ENCODE measurements at places on chromosomes 4 and X.

- H3K27me3 ChIP-seq = no peaks in the 10 kb centered on the region
- no peak overlapping the region for H3K4me3 ChIP-seq
- H3K36me3 ChIP-seq = no peaks in the 10 kb centered on the region
- H3K27ac ChIP-seq = no peak overlapping the region
Observed at GRCh38 chrX:132270699-132271098, 51.5 kb upstream of the RAP2C start.

DNA sequence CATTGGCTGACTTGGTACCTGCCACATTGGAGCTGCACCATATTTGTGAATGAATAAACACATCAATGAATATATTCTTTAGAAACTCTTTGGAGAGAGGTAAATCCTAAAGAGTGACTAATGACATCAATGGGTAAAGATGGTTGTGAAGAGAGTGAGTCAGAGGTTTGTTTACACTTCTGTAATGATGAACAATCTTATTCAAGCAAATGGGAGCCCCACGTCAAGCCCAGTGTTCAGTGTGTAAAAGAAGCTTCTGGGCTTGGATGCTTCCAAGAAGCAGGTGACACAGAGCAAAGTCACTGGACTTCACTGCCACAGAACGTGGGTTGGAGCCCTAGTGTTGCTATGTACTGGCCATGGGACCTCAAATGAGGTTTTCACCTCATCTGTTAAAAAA, 319.0 kb downstream of the STK32B start:
- H3K4me3 ChIP-seq = no peak overlapping the region
- no peaks in the 10 kb centered on the region for H3K27me3 ChIP-seq
- peaks cover 7% of the 10 kb centered on the region for H3K4me1 ChIP-seq
- no peak for DNase-seq

DNA sequence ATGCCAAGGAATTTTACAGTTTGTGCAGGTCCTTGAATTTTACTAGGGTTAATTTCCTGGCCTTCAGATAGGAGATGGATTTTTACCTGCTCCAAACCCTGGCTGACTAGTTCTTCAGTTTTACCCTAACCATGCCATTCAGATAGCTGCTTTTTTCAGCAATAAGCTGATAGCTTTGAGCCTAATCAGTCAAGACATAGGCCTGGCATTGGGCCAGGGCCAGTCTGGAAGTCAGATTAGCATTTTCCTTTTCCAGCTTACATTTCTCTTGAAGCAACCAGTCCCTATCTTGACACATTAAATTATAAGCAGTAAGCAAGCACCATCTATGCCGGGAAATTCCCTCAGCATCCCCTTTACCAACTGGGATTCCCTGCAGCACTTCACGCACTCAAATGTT, 177.1 kb downstream of the ADGRA3 start:
- H3K4me3 ChIP-seq = no peak overlapping the region
- no peak for DNase-seq
- no peaks in the 10 kb centered on the region for H3K4me1 ChIP-seq

DNA sequence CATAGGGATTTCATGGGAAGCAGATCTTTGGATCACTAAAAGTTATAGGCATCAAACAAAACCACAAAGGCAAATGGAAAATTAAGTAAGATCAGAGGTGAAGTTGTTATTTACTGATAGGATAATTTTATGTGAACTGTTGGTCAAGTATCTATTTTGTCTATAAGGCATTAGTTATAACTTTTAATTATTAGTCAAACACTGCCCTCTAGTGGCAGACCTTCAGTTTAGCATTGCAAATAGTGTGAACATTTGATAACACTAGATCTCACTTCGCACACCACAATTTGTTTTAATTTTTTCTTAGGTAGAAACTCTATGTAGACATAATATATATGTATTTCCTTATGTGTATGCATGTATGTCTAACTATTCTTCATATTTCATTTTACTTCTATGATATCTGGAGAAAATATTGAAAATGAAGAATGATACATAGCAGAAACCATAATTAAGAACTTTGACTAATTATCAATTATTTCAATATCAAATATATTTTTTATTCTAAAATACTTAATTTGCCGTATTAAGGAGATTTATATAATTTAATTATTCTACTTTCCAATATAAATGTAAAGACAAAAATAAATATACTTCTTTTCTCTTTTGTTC, 214.5 kb upstream of the TACR3 start:
- H3K4me3 ChIP-seq = no peak overlapping the region
- H3K4me1 ChIP-seq = no peaks in the 10 kb centered on the region
- no peaks in the 10 kb centered on the region for H3K36me3 ChIP-seq

- no peak overlapping the region for H3K4me3 ChIP-seq
- DNase-seq = no peak
- no peak overlapping the region for H3K27ac ChIP-seq
- no peaks in the 10 kb centered on the region for H3K27me3 ChIP-seq
- H3K4me1 ChIP-seq = no peaks in the 10 kb centered on the region
Observed at GRCh38 chrX:68146054-68146453, 287.2 kb downstream of the OPHN1 start.

GRCh38 chrX:12949205-12949926, 25.5 kb upstream of the TMSB4X start:
- DNase-seq = no peak
- H3K4me3 ChIP-seq = no peak overlapping the region
- H3K27ac ChIP-seq = no peak overlapping the region
- peaks cover 6% of the 10 kb centered on the region for H3K4me1 ChIP-seq
- no peaks in the 10 kb centered on the region for H3K27me3 ChIP-seq
- no peaks in the 10 kb centered on the region for H3K36me3 ChIP-seq

DNA sequence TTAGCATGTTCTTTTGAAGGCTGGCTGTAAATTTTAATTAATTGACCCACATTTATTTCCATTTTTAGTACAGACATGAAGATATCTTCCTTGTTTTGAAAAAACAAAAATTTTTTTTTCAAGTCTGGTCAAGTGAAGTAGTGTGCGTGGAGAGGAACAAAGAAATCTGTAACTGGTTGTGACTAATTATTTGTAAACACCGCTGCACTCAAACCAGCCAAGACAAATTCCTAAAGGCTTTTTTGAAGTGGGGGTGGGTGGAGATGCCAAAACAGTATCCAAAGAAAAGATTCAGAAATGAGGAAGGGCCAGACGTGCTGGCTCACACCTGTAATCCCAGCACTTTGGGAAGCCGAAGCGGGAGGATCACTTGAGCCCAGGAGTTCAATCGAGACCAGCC, 88.3 kb downstream of the SHROOM2 start:
- H3K36me3 ChIP-seq = no peaks in the 10 kb centered on the region
- no peak overlapping the region for H3K4me3 ChIP-seq
- H3K4me1 ChIP-seq = peaks cover 6% of the 10 kb centered on the region
- no peak for DNase-seq
- no peaks in the 10 kb centered on the region for H3K27me3 ChIP-seq

DNA sequence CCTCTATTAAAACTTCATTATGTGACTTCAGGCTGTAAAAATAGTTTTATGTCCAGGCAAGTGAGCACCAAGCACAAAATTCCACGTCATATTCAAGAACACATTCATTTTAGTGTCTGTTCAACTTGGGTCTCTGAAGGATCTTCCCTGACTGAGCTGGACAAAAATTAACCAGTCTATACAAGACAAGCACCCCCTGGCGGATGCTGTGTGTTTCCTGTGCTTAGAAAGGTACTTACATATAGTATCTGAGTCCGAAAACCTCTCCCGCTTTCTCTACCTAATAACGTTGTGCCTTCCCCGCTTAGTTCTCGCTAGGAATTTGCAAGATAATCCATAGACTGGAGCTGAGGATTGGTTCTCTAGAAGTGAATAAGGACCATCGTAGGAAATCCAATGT, 2214.5 kb upstream of the TENM3 start:
- no peaks in the 10 kb centered on the region for H3K36me3 ChIP-seq
- peak; percentile 38 for DNase-seq
- H3K27me3 ChIP-seq = no peaks in the 10 kb centered on the region
- no peak overlapping the region for H3K4me3 ChIP-seq
- no peak overlapping the region for H3K27ac ChIP-seq

GRCh38 chrX:11611965-11612364, 53.8 kb downstream of the ARHGAP6 start:
- no peak overlapping the region for H3K4me3 ChIP-seq
- DNase-seq = no peak
- H3K27me3 ChIP-seq = no peaks in the 10 kb centered on the region
- H3K4me1 ChIP-seq = no peaks in the 10 kb centered on the region

GRCh38 chr4:139950568-139950967, 203.4 kb downstream of the MAML3 start:
- H3K36me3 ChIP-seq = no peaks in the 10 kb centered on the region
- no peak for DNase-seq
- H3K27me3 ChIP-seq = no peaks in the 10 kb centered on the region

DNA sequence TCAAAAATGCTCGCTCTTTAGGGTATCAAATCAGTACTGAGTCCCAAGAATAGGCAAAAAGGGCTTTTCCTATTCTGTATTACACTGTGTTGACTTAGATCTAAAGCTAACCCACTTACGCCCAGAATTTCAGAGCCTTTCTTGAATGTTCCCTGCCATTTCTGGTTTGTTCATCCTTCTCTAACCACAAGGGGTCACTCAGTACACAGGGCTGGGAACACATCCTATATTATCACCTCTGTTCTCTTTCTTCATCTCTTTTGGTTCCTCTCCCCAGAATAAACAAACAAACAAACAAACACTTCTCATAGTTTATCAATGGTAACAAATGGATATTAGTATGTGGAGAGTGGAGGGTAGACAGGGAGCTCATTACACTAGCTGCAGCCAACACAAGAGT, 25.5 kb upstream of the MORC4 start:
- H3K27me3 ChIP-seq = no peaks in the 10 kb centered on the region
- no peaks in the 10 kb centered on the region for H3K36me3 ChIP-seq
- peak; percentile 12 for DNase-seq

GRCh38 chr4:152972821-152973628, 36.9 kb downstream of the FHDC1 start:
- H3K36me3 ChIP-seq = peaks cover 5% of the 10 kb centered on the region
- no peaks in the 10 kb centered on the region for H3K4me1 ChIP-seq
- no peak overlapping the region for H3K4me3 ChIP-seq
- no peak for DNase-seq
- no peaks in the 10 kb centered on the region for H3K27me3 ChIP-seq

- DNase-seq = no peak
- no peaks in the 10 kb centered on the region for H3K4me1 ChIP-seq
Observed at GRCh38 chr4:139469216-139469615, 15.3 kb downstream of the RAB33B start.

GRCh38 chr4:9970399-9971011, 50.8 kb downstream of the SLC2A9 start:
- H3K4me1 ChIP-seq = no peaks in the 10 kb centered on the region
- DNase-seq = no peak
- no peak overlapping the region for H3K27ac ChIP-seq

DNA sequence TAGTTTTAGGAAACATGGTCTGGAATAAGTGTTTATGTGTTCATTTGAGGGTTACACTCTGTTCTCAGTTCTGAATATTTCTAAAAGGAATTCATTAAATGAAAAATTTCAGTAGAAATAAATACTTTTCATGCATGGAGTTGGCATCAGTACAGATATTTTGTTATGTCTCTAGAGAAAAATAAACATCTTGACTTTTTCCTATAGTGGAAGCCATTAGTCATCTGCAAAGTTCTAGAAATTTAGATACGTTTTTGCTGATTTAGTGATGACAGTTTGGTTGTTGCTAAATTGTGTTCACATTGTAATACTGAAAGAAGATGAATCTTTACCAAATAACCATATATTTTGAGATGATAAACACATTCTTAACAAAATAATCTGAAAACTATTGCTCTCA, 268.2 kb upstream of the TEX13A start:
- DNase-seq = no peak
- H3K4me1 ChIP-seq = no peaks in the 10 kb centered on the region
- H3K27ac ChIP-seq = no peak overlapping the region
- H3K4me3 ChIP-seq = no peak overlapping the region
- no peaks in the 10 kb centered on the region for H3K27me3 ChIP-seq
- H3K36me3 ChIP-seq = no peaks in the 10 kb centered on the region

DNA sequence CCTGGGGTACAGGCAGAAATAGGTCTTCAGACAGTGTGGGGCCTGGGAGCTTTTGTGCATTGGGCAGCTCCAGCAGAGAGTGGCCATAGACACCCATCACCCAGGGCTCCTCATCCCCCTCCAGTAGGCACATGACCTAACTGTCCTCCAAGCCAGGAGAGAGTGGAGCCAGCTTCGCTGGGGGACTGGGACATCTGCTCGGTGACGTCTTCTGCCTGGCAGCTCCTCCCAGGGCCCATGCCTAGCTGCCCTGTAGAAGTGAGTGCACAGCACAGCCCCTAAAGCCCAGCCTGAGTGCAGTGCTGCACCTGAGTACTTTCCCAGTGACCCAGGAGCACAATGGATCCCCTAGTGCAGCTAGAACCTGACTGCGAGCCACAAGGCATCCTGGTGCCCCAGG, 279.7 kb upstream of the SLC7A11 start:
- no peaks in the 10 kb centered on the region for H3K27me3 ChIP-seq
- no peaks in the 10 kb centered on the region for H3K4me1 ChIP-seq
- no peaks in the 10 kb centered on the region for H3K36me3 ChIP-seq
- no peak for DNase-seq
- H3K4me3 ChIP-seq = no peak overlapping the region
- H3K27ac ChIP-seq = no peak overlapping the region

DNA sequence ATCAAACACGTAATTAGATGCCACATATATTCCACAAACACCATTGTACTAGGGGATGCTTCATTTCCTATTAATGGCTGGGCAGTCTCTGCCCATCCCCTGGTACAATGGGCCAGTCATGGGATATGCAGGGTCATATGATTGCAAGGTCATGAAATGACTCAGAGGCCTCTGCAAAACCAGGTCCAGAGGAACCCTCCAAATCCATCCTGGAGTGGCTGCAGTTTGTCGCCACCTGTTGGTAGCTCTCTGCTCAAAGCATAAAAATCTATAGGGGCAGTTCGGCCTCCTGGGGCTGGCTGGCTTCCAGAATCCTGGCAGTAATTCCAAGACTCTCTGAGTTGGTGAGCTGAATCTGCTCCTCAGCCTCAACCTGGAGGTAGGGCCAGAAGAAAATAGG, 22.9 kb upstream of the PUDP start:
- no peak overlapping the region for H3K4me3 ChIP-seq
- H3K27ac ChIP-seq = no peak overlapping the region
- no peaks in the 10 kb centered on the region for H3K4me1 ChIP-seq

GRCh38 chr4:5784021-5784420, 73.0 kb downstream of the EVC start:
- H3K4me1 ChIP-seq = no peaks in the 10 kb centered on the region
- H3K36me3 ChIP-seq = peaks cover 15% of the 10 kb centered on the region
- DNase-seq = no peak
- no peak overlapping the region for H3K27ac ChIP-seq
- no peaks in the 10 kb centered on the region for H3K27me3 ChIP-seq
- H3K4me3 ChIP-seq = no peak overlapping the region
